MCF 10A (cell line): ENCODE measurements at places on chromosomes 5 and 9.

DNA sequence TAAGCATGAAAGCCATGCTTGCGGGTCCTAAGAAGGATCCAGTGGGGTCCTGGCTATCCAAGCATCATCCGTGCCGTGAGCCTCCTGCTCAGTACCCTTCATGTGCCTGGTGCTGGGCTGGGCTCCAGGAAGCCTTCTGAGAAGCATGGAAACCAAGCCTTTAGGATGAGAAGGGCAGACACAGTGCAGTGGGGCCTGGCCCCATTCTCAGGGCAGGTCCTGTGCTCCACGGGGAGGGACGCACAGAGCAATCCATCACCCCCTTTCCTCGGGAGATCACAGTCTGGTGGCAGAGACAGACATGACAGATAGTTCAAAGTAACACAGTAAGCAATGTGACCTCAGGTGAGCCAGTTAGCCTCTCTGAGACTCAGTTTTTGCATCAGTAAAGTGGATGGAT lies 76.9 kb downstream of the RGS3 start:
- H3K4me1 ChIP-seq, result no peaks in the 10 kb centered on the region
- DNase-seq, result no peak
- no peak overlapping the region for H3K4me3 ChIP-seq
- H3K36me3 ChIP-seq, result no peaks in the 10 kb centered on the region

DNA sequence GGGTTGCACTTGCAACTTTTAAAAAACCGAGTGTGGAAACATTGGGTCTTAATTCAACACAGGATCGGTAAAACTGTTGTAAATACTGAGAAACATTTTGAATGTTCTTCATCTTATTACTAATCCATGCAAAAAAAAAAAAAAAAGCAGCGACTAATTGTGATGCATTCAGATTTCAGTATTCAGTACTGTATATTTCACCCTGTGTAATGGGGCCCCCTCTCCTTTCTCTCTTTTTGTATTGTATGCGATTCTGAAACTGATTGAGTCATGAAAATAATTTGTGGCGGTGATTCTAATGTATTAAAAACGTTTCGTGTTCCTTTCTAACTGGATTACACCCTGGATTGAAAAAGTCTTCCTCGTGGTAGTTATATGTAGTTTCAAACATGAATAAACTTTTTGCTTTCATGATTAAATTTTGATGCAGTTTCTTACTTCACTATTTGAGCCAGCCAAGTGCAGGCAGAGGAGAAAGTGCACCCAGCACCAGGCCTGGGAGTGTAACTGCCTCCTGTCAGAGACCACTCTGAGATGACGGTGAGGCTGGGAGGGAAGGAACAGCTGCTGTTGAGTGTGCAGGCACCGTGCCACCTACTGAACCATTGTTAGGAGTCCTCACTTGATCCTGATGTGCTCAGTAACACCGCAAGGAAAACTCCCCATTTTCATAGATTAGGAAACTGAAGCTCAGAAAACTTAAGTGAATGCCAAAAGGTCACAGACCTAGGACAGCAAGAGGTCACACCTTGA lies 220.0 kb downstream of the PBX3 start:
- peaks cover 12% of the 10 kb centered on the region for H3K4me1 ChIP-seq
- DNase-seq, result no peak
- no peak overlapping the region for H3K4me3 ChIP-seq
- H3K36me3 ChIP-seq, result peaks cover 22% of the 10 kb centered on the region

GRCh38 chr5:90528601-90529193 lies 687 bp downstream of the LYSMD3 start:
- H3K4me1 ChIP-seq, result peaks cover 21% of the 10 kb centered on the region

DNA sequence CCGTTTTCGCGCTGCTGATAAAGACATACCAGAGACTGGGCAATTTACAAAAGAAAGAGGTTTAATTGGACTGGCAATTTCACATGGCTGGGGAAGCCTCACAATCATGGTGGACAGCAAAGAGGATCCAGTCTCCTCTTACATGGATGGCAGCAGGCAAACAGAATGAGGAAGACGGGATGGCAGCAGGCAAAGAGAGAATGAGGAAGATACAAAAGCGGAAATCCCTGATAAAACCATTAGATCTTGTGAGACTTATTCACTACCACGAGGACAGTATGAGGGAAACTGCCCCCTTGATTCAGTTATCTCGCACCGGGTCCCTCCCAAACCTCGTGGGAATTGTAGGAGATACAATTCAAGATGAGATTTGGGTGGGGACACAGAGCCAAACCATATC lies 95.0 kb downstream of the OSTF1 start:
- H3K27me3 ChIP-seq, result no peaks in the 10 kb centered on the region
- no peak for DNase-seq
- no peak overlapping the region for H3K27ac ChIP-seq
- H3K4me1 ChIP-seq, result peaks cover 5% of the 10 kb centered on the region
- no peak overlapping the region for H3K4me3 ChIP-seq

DNA sequence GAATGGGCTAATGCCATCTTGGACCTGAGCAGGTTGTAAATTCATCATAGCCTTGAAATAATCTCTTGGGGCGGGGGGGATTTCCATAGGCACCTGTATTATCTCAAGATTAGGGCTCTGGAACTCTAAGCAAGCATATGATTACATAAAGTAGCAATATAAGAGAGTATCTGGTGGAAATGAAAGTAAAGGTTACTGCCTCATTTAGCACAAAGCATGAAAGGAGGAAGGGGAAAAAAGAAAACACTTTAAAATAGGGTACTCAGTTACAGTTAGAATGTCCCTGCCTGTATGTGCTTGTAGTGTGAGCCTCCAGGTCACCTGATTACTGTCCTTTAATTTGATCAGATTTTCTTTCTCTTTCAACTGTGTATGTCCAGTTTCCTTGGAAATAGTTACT lies 1079.7 kb upstream of the CDH18 start:
- no peak overlapping the region for H3K27ac ChIP-seq
- H3K4me1 ChIP-seq, result no peaks in the 10 kb centered on the region
- H3K27me3 ChIP-seq, result no peaks in the 10 kb centered on the region

- no peaks in the 10 kb centered on the region for H3K27me3 ChIP-seq
- H3K36me3 ChIP-seq, result peaks cover 4% of the 10 kb centered on the region
- no peak overlapping the region for H3K27ac ChIP-seq
- no peak for DNase-seq
- H3K4me3 ChIP-seq, result no peak overlapping the region
- H3K4me1 ChIP-seq, result no peaks in the 10 kb centered on the region
These were observed 10.9 kb downstream of the CDH18 start for GRCh38 chr5:19977099-19977498.

DNA sequence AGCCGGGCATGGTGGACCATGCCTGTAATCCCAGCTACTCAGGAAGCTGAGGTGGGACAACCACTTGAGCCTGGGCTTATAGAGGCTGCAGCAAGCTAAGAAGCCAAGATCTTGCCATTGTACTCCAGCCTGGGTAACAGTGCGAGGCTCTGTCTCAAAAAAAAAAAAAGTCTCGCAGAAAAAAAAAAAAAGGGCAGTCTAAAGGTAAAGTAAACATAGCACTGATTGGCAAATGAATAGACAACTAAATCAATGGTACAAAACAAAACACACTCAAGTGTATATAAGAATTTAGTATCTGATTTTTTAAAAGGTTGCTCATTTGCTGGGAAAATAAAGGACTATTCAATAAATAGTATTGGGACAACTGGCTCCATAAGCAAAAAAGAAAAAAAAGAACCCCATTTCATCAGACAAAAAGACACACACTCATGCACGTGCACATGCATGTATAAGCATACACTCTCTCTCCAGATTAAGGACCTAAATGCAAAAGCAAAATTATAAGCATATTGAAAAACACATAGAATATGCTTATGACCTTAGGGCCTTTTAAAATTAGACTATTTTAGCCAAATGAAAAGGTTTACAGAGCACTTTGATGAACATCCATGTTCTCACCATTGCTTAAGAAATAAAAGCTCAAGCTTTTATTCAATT lies 5.7 kb downstream of the IL6ST start:
- H3K27me3 ChIP-seq, result no peaks in the 10 kb centered on the region
- H3K36me3 ChIP-seq, result peaks cover 6% of the 10 kb centered on the region
- H3K4me1 ChIP-seq, result peaks cover 25% of the 10 kb centered on the region
- no peak overlapping the region for H3K27ac ChIP-seq
- DNase-seq, result no peak

DNA sequence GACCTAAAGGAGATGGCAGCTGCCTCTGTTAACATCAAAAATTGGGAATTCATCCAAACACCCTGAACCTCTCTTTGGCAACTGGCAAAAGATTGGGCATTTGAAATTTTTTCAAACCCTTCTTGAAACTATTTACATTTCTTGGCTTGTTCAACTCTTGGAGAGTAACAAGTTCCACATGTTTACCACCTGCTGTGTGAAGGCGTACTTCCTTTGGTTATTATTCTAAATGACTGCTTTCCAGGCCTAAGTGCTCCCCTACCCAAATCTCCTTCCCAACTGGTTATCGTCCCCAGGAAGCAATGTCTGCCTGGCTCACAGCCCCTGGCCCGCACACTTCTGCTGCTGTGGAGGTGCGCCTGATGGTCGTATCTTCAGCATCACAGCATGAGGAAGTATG lies 422.7 kb downstream of the DMAC1 start:
- no peak for DNase-seq
- no peaks in the 10 kb centered on the region for H3K36me3 ChIP-seq
- no peaks in the 10 kb centered on the region for H3K4me1 ChIP-seq
- peaks cover 12% of the 10 kb centered on the region for H3K27me3 ChIP-seq
- H3K4me3 ChIP-seq, result no peak overlapping the region

DNA sequence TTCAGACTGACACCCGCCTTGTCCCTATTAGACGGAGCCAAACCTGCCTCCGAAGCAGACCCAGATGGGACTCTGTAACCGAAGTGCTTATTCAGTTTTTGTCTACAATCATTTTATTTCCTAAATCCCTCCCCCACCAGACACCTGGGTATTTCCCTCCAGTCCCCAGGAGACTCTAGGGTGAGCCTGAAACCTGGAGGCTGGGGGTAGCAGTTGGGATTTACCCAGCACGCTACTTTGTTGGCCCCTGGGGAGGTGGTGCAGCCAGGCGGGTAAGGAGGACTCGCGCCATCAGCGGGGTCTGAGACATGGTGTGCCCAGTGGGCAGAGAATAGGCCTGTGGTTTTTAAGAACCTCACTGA lies 1.3 kb upstream of the LHX2 start:
- H3K27ac ChIP-seq, result no peak overlapping the region
- peaks cover 53% of the 10 kb centered on the region for H3K27me3 ChIP-seq
- no peak for DNase-seq
- no peaks in the 10 kb centered on the region for H3K36me3 ChIP-seq
- H3K4me1 ChIP-seq, result peaks cover 5% of the 10 kb centered on the region
- peak overlapping the region; percentile 69 for H3K4me3 ChIP-seq

DNA sequence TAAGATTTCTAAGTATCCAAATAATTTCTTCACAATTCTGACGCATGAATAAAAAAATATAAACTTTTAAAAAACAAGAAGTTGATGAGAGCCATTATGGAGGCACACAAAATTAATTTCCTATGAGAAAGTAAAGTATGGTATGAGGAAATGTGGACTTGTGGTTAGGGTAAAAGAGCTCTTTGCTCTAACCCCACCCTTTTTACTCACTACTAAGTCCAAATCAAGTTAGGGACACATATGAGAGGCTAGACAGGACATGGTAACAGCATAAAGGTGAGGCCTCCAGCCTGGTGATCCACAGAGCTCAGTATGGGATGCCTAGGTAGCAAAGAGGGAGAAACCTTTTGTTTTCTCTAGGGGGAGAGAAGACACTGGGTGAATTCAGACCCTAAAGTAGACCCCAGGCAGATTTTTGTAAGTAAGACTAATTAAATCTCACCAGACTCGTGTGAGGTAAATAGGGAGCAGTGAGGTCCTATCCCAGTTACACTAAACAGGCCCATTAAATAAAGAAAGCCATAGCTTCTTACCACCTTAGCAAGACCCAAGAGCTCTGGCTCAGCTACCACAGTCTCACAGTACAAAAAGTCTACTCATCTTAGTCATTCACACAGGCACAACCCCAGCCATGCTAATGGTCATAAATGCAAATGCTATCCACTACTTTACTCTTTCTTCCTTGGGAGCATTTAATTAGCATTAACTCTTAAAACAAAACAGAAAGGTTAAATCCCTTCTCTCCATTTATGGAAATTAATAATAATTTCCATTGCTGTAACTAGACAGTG lies 42.6 kb downstream of the MLLT3 start:
- peaks cover 37% of the 10 kb centered on the region for H3K27me3 ChIP-seq
- no peaks in the 10 kb centered on the region for H3K36me3 ChIP-seq
- no peak overlapping the region for H3K4me3 ChIP-seq
- no peak for DNase-seq
- no peak overlapping the region for H3K27ac ChIP-seq

GRCh38 chr9:134010310-134011173 lies 14.7 kb upstream of the BRD3OS start:
- H3K27me3 ChIP-seq, result peaks cover 13% of the 10 kb centered on the region
- no peak for DNase-seq
- H3K27ac ChIP-seq, result no peak overlapping the region
- H3K4me3 ChIP-seq, result no peak overlapping the region

GRCh38 chr5:107272954-107273353 lies 397.8 kb downstream of the EFNA5 start:
- no peak overlapping the region for H3K4me3 ChIP-seq
- no peaks in the 10 kb centered on the region for H3K36me3 ChIP-seq
- H3K4me1 ChIP-seq, result peaks cover 7% of the 10 kb centered on the region
- DNase-seq, result no peak
- no peaks in the 10 kb centered on the region for H3K27me3 ChIP-seq

DNA sequence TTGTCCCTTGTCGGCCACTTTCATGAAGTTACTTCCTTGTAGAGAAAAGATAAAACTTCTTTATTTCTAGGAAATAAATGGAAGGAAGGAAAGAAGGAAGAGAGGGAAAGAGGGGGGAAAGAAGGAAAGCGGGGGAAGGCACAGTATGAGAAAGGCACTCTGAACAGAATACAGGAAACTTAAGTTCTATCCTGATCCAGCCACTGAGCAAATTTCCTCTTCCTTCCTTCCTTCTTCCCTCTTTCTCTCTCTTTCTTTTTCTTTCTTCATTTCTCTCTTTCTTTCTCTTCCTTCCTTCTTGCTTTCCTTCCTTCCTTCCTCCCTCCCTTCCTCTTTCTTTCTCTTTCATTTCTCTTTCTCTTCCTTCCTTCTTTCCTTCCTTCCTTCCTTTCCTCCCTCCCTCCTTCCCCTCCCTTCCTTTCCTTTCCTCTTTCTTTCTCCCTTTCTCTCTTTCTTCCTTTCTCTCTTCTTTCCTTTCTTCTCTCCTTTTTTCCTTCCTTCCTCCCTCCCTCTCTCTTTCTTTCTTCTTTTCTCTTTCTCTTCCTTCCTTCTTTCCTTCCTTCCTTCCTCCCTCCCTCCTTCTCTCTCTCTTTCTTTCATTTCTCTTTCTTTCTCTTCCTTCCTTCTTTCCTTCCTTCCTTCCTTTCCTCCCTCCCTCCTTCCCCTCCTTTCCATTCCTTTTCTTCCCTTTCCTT lies 240.2 kb upstream of the BRINP1 start:
- no peak overlapping the region for H3K4me3 ChIP-seq
- H3K27ac ChIP-seq, result no peak overlapping the region
- H3K4me1 ChIP-seq, result no peaks in the 10 kb centered on the region
- no peaks in the 10 kb centered on the region for H3K36me3 ChIP-seq
- no peak for DNase-seq
- no peaks in the 10 kb centered on the region for H3K27me3 ChIP-seq

DNA sequence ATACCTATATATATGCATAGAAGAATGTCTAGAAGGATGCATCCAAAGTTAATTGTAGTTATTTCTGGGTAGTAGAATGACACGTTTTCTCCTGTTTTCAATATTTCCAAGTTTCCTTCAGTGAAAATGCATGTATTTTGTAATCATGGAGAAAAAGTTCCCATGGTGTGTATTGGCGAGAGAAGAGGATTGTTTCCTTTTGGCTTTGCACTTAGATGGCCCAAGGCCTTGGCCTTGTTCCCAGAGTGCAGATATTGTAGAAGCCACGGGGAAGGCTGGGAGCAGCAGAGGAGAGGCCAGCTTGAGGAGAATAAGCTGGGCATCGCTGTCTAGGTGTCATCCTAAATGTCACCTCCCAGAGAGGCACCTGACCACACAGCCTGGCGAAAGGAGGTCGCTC lies 44.0 kb downstream of the IRF1 start:
- H3K4me3 ChIP-seq, result no peak overlapping the region
- no peaks in the 10 kb centered on the region for H3K27me3 ChIP-seq
- peaks cover 51% of the 10 kb centered on the region for H3K4me1 ChIP-seq
- DNase-seq, result peak; percentile 96
- H3K27ac ChIP-seq, result peak overlapping the region; percentile 34
